ENCODE measurements at places on chromosomes 16 and 17.

GRCh38 chr16:54208237-54208636, 78.3 kb downstream of the IRX3 start:
- no peak for DNase-seq

DNA sequence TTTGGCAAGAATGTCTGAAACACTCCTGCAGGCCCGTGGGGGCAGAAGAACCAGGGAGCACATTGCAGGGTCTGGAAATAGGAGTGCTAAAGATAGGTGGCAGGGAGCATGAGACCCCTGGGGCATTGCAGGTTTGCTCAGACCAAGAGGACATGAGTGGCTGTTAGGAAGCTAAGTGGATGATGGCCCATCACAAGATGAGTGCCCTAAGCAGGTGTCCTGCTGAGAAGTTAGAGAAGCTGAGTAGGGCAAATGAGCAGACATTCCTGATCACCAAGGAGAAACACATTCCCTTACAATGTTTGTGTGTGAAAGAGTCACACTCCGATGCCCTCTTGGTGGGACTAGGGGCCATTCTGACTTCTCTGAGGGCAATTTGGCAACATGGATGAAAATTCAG, 9.9 kb downstream of the MLYCD start:
- no peak for DNase-seq

- no peak for DNase-seq
Observed at GRCh38 chr17:73248532-73248931, 13.1 kb downstream of the CPSF4L start.

DNA sequence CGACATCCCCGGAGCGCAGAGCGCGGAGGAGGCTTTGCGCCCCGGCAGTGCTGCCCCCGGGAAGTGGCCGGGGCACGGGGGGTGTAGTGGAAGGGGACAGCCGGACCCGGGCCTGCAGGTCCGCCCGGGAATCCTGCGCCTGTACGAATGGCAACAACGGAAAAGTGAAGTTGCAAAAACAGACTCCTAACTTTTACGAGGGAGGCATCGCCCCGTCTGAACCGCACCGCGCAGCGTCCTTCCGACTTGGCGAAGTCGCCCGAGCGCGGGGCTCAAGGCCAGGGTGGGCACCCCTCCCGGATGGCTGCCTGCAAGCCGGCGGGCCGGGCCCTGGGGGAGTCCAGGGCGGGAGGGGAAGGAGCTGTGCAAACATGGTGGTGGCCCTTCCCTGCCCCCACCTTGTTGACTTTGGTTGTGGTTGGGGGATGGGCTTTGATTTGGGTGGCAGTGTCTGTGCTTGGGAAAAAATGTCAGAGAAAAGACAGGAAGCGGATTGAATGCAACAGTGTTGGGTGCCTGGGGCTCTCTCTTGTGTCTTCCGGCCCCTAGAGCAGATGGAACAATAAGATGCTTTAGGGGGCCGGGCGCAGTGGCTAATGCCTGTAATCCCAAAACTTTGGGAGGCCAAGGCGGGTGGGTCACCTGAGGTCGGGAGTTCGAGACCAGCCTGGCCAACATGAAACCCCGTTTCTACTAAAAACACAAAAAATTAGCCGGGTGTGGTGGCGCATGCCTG, 675 bp downstream of the RNF213 start:
- DNase-seq = peak; percentile 39

GRCh38 chr16:57536306-57537193, at the start of gene CCDC102A:
CCDC102A (minus strand) TSS chr16:57536571; CDS start chr16:57529177, 7,394 bp downstream.
- no peak for DNase-seq

GRCh38 chr17:57344261-57344660, 87.9 kb downstream of the MSI2 start:
- DNase-seq = no peak

DNA sequence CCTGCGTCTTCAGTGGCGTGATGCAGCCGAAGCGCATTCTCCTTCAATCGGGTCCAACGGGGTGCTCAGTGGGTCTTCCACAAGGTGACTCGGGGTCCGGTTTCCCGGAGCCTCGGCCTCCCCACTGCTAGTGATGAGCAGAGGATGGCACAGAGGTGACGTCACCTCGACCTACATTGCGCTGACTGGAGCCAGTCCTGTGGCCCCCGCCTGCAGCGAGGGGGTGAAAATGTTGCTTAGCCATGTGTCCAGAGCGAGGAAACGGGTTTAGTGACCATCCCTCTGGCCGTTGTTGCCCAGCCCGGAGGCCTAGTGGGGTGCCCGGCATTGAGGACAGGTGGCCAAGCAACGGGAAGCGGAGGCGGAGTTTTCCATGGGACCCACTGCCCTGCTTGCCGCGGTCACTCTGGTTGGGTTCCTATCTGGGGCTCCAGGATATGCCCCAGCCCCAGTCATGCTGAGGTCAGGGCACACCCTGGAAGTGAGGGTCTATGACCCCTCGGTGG, 190.6 kb upstream of the CIBAR2 start:
- DNase-seq = no peak

- no peak for DNase-seq
Observed at GRCh38 chr17:41420134-41420533, 4.3 kb downstream of the KRT37 start.

DNA sequence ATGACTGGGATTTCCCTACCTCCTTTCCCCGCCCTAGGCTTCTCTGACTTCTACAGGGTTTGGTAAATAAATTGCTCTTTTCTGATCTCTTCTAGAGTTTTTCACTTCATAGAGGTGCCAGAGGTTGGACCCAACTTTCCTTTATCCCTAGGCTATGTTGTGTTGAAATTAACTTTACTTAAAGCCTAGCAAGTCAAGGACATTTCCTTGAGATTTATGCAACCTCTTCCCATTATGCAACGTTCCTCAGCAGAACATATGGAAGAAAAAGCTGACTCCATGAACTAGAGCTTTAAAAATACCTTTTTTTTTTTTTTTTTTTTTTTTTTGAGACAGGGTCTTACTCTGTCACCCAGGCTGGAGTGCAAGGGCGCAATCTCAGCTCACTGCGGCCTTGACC, 15.5 kb downstream of the MPO start:
- DNase-seq = no peak

- no peak for DNase-seq
Observed at GRCh38 chr17:51050291-51051033, 70.2 kb downstream of the SPAG9 start.

GRCh38 chr17:1043601-1044251, 46.8 kb downstream of the TIMM22 start:
- DNase-seq = no peak

DNA sequence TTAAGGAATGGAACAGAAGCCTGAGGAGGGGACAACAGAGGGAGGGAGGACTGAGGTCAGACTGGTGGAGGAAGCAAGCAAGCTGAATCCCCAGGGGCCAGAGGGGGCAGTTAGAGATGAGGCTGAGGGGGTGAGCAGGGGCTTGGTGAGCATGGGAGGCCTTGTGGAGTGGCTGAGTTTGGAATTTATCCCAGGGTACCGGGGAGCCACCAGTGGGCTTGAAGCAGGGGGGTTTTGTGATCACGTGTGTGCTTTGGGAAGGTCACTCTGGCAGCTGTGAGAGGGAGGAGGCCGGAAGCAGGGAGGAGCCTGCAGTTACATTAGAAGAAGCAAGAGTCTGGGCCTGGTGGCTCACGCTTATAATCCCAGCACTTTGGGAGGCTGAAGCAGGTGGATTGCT, 9.8 kb upstream of the CTCF start:
- no peak for DNase-seq

GRCh38 chr17:52025236-52025635, 133.3 kb downstream of the CA10 start:
- no peak for DNase-seq

DNA sequence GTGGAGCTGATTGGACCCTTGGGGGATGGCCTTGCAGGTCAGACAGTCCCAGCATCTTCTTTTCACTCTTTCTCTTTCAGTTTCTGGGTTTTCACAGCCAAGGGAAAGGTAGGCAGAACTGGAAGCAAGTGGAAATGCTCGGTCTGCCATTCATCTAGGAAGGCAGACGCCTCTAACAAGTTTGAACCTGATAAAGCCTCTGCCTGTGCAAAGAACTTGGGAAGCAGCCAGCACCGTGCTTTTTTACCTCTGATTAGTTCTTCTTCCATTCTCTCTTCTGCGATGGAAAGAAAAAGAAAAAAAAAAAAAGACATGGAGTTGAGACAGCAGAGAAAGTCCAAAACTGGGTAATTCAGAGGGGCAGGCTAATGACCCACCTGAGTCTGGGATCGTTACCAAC, 997.8 kb upstream of the EEF2KMT start:
- no peak for DNase-seq

DNA sequence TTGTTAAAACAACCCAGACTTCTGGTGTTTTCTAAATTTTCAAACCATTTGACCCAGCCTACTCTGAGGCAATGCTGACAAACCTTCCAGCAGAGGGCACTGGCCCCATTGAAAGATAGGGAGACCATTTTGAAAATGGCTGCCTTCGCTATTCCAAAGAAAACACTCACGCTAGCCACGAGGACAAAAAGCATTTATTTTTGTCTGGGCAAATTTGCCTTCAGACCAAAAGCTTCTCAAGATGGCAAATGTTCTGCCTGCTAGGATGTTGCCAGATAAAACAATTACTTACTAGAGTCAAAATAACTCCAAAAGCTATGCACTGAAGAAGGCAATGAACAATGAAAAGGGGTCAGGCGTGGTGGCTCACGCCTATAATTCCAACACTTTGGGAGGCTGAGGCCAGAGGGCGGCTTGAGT, 296.7 kb upstream of the IRX5 start:
- no peak for DNase-seq

DNA sequence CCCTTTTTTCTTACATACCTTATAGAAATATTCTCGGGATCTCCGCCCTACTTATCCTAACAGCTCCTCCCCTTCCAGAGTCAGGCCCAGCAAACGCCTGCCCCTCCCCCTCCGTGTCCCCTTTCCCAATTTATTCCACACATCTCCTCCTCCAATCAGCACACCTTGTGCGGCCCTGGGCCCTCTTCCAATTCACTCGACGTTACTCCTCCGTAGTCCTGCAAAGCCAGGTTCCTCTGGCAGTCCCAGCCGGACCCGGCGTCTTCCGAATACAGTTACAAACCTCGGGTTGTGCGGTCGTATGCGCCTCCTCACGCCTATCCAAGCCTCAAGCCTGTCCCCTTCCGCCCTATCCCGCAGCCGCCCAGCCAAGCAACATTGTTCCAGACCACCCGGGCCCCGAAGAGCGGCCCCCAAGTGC, 677 bp downstream of the CBX1 start:
- no peak for DNase-seq

GRCh38 chr17:70988622-70989021, 819.3 kb downstream of the KCNJ2 start:
- no peak for DNase-seq

- no peak for DNase-seq
Observed at GRCh38 chr17:27554152-27554551, 76.8 kb upstream of the LGALS9 start.

DNA sequence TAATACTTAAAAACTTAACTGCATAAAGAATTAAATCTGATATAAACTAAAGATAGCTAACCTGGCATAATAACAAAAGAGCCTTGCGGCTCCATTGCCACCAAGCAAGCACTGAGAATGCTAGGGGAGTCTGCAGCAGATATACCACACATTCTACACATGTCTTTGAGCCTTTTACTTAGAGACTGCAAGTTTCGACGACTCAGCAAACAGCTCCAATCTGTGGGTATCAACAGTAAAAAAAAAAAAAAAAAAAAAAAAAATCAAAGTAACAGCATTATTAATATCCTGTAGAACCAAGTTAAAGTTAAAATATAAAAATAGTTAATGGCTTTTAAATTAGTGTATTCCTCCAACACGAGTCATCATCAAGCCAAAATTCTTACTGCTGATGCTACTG, 27.8 kb upstream of the INTS2 start:
- DNase-seq = no peak

DNA sequence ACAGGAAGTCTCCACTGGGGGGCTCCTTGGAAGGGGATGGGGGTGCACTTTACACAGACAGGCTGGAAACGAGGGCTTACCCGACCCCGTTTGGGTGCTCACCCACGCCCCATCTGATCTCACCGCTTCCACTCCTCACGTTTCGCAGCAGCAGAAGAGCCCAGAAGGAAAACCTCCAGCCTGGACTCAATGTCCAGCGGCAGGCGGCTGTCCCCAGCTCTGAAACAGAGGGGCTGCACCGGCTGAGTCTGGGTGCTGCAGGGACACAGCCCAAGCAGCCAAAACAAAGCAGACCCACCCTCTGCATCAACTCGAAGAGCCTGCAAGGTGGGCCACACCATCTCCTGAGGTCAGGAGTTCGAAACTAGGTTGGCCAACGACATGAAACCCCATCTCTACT, 3.9 kb downstream of the MEAK7 start:
- no peak for DNase-seq

GRCh38 chr17:61436995-61437704, 15.1 kb upstream of the TBX4 start:
- no peak for DNase-seq

DNA sequence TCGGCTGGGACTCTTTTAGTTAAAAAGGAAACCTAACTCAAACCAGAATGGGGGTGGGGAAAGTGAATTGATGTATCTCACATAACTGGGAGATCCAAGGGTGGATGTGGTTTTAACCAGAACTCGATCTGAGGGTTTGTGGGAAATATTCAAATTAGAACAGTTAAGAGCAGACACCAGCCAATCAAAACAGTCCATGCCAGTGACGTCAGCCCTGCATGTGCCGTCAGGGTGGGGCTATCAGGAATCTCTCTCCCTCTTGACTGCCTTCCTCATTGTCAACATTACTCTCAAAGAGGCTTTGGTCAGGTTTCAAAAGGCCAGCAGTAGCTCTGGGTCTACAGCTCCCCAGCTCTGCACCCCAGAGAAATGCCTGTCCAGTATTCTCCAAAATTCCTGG, 94.2 kb upstream of the HSBP1 start:
- no peak for DNase-seq

DNA sequence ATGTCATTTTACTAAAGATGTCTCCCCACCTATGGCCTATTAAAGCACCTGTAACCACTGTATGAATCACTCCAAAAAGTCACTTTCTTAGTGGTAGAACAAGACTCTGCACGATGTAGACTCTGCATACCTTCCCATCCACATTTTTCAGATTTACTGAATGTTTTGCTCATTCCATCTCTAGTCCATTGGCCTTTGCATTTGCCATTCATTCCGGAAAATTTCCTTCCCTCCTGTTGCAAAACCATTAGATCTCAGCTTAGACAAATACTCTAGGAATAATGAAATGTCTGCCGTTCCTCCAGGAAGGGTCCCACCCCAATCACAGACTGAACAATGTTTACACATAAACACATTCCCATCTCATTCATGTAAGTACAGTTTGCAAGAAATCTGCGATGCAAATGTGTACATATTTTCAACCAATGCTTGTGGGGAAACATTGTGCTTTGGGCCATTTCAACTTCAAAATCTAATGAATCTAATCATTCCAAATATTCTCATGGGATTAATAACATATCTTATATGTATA, 146.3 kb upstream of the XYLT1 start:
- DNase-seq = no peak

GRCh38 chr16:20916942-20917341, 16.4 kb downstream of the LYRM1 start:
- DNase-seq = no peak

DNA sequence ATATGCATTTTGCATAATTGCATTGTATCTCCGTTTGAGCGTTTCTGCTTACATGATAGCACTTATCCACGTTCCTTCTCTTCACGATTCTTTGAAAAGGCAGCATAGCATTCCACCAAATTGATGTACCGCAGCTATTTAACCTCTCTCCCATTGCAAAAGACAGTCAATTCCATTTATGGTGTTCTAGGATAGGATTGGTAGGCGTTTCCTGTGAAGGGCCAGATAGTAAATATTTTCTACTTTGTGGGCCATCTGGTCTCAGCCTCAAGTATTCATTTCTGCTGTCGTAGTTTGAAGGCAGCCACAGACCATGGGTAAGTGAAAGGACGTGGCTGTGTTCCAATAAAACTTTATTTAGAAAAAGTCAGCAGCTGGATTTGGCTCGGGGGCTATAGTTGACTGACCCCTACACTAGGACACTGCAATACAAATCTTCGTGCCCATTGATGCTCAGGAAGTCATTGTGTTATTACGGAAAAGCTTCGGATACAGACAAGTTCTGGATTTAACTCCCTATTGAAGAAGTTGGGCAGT, 10.1 kb downstream of the SNX29 start:
- no peak for DNase-seq
